ENCODE measurements at places on chromosomes 6 and 20.

DNA sequence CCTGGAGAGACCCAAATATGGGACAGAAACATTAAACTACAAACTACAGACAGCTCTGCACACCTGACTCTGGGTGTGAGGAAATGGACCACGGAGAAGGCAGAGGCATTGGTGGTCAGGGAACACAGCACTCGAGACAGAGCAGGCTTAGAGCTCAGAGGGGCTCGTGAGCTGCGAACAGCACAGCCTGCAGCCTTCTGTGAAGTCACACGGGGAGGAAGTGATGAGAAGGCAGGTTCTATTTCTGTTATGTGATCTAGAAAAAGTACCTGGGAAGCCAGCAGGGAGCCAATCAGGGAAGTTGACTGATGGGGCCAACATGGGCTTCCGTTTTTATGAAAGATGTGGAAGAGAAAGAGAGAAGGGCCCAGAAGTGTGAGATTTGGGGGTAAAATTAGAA, 88.9 kb upstream of the SNAP25 start:
- no peak for DNase-seq

GRCh38 chr20:47774131-47774777, 11.0 kb downstream of the SULF2 start:
- DNase-seq: no peak

DNA sequence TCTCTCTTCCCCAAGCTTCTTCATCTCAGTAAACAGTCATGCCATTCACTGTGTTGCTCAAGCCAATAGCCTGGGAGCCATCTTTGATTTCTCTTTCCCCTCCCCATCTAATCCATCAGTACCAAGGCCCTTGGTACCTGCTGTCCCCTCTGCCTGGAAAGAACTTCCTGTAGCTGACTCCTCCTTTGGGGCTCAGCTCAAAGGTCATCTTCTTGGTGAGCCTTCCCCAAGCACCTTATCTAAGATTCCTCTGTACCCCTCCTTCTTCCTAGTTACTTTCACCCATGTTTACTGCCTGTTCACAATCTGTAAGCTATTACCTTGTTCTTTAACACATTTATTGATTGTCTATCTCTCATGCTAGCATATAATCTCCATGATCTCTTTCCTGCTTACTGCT, 3.5 kb downstream of the AARS2 start:
- no peak for DNase-seq

DNA sequence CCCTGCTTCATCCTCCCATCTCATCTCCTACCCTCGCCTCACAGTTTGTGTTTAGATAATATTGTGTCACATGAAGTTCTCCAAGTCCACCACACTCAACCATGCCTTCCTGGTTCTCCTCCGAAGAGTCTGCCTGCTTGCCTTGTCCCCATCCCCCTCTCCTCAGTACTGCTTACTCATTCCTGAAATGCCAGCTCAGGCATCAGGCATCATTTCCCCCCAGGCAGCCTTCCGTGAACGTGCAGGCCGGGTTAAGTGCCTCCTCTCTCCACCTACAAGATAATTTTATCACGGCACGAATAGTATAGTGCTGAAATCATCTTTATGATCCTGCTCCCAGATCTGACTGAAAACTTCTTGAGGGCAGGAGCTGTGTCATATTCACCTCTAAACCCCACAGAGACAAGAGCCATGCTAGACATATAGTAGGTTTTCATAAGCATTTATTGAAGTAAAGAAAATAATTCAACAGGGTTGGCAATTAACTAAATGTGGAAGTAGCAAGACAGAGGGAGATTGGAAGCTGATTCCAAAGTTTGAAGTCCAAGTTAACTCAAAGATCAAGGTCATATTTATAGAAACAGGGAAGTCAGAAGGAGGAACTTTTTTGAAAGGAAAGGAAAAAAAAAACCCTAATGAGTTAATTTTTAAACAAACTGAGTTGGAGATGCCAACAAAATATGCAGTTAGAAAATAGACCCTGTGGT, 48.7 kb upstream of the BMP2 start:
- no peak for DNase-seq

DNA sequence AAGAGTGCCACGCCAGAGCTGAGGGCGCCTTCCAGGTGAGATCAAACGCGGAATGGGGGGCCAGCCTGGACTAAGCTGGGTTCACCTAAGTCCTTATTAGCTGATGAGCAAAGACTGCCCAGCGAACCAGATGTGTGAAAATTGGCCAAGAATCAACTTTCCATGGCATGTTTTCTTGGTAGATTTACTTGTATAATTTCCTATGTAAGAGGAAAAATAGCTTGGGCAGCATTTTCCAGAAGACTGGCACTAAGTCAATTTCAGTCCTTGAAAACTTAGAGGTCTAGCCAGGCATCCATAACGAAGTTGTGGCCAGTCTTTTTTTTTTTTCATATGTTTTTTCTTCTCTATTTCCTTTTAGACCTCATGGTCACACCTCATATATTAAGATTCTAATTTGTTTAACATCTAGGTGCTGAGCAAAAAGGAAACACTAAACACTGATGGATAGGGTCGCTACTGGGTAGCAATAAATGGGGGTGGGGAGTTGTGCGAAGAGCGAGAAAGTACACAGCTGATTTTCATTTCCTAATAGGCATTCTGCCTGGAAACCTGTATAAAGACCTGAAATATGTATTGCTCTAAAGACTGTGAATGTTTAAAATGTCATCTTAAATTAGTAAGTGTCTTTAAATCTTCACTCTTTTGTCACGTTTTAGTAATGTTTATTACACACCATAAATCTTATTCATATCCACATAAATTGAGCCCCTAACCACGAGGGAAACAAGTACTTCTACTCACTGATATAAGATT, 188.8 kb downstream of the CD83 start:
- no peak for DNase-seq

Data from heart left ventricle (tissue), 16 donors.